ENCODE measurements at places on chromosomes 13 and 19.

DNA sequence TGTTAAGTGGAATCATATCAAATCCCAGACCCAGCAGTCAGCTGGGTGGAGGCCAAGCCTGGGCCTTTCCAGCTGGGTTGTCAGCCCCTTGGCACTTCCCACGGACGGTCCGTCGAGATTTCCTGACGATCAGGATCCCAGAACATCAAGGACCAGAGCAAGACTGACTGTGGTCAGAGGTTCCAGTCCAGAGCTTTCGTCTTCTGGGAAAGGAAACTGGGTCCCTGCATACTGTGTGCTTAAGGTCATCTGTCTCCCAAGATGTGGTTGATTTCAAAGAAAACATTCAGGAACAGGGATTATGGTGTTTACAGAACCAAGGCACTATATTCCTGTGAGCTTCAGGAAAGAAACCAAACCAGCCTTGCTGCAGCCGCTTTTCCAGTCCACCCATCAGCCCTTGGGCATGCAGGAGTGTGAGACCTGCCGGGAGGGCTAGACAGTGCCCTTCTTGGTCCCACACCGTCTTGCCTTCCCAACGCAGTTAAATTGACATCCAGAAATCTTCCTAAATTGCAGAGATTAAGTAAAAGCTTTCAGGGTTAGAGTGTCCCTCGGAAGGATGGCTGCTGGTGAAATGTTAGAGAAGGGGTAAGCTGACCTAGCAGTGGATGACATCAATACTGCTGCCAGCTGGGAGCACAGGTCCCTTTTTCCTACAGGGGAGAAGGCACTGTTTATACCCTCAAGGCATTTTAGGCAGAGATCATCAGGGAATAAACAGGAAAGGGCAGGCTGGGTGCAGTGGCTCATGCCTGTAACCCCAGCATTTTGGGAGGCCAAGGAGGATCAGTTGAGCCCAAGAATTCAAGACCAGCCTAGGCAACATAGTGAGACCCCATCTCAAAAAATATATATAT, 5.0 kb upstream of the C19orf33 start:
- DNase-seq, result no peak

- DNase-seq, result no peak
Measured at GRCh38 chr13:40221460-40222201, 444.8 kb downstream of the FOXO1 start.

DNA sequence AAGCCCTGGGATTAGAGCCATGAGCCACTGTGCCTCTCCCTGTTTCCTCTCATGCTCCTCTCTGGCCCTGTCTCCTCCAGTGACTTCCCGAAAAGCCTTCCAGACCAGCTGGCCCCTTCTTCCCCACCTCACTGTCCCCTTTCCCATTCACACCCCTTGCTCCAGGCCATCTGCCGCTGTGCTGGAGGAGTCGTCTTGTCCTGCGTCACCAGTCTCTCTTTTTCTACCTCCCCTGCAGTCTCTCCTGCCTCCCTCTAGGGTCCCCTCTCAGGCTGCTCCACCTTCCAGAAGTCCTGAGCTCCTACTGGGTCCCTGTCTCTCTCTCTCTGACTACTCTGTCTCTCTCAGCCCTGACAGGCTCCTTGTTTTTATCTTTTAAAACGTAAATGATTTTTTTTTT, 5.3 kb upstream of the FFAR1 start:
- no peak for DNase-seq

DNA sequence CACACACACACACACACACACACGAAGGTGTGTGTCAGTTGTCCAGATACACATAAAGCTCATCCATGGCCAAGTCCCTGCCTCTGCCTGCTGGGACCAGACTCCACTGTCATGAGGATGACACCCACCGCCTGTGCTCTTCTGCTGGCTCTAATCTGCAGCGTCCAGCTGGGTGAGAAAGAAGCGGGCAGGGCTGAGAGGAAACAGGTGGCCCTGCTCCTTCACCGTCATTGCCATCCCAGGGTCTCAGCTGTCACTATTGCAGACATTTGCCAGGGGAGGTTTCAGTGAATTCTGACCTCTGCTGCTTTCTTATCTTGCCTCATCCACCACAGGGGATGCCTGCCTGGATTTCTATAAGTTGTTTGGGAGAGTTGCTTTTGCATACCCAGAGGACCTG, 31.4 kb downstream of the SCGB2B2 start:
- no peak for DNase-seq

- no peak for DNase-seq
Measured at GRCh38 chr19:1167687-1168571, 6.1 kb downstream of the SBNO2 start.

DNA sequence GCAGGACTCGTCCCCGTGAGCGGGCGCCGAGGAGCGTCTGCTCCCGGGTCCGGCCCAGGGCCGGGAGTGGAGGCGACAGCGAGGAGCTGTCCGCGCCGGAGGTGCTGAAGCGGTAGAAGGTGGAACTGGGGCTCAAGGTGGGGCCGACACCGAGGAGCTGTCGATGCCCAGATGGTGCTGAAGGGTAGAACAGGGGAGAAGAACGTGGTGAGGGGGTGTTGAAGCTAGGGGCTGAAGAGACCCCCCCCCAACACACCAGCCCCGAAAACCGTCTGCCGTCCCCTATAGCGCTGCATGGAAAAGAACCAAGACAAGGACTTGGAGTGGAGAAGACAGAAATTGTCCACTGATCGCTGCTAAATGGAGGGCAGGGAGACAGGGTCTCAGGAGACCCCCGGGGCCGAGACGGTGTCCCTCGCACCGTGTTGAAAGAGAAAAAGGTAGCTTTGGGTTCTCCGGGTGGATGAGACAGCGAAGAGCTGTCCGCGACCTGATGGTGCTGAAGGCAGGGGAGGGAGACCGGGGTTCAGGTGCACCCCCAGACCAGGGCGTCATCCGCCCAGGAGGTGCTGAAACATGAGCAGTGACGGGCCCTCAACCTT, 7.1 kb upstream of the PDE4C start:
- DNase-seq, result peak; percentile 9
